ENCODE measurements at places on chromosomes 6 and 20.

- no peak for DNase-seq
Measured at GRCh38 chr20:11247046-11248010, 573.5 kb upstream of the JAG1 start.

DNA sequence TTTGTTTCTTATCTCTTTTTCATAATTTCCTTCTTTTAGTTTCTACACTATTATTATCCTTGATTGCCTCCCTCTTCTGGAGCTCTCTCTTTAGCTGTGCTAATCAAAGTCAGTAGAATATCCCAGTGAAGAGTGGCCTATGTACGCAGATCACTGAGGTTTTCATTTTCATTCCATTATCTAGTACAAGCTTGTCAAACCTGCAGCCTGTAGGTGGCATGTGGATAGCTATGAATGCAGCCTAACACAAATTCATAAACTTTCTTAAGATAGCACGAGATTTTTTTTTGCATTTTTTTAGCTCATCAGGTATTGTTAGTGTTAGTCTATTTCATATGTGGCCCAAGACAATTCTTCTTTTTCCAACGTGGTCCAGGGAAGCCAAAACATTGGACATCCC is 825.7 kb upstream of the MAP3K7 start:
- DNase-seq: no peak

- DNase-seq: no peak
Measured at GRCh38 chr6:39843305-39844020, 51.3 kb downstream of the DAAM2 start.

GRCh38 chr20:14478126-14478525 is 140.7 kb upstream of the FLRT3 start:
- no peak for DNase-seq

GRCh38 chr6:33730611-33731010 is 16.1 kb downstream of the IP6K3 start:
- no peak for DNase-seq

DNA sequence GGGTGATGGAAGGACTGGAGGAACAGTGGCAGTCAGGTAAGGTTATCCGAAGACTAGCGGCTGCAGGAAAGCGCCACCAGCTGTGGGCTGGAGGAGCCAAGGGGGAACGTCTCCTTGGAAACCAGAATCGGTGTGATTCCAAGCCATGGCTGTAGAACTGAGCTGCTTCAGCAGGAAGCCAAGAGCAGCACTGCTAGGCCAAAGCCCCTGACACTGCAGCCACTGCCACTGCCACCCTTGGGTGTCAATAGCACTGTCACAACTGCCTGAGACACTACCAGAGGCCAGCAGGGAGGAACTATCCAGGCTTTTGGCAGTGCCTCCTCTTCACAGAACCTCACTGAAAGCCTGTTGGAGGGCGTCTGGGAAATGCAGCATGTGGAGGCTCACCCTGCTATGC is 289.6 kb upstream of the SUPT3H start:
- DNase-seq: no peak

Data from GF-D8 (cell line).